ENCODE measurements at places on chromosomes 4 and X.

DNA sequence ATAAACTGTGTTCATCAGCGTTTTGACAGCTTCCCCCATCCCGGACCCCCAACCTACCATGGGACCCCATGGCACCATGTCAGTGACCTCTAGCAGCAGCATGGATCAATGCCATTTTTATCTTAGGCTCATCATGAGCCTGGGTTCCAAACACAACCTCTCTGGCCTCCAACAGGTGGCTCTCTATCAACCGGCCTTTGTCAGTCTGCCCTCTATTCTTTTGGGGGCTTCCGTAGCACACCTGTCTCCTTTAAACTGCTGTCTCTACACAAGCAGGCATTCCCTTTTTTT, 721 bp upstream of the TMEM150C start:
- DNase-seq, result no peak

GRCh38 chr4:538542-539142, 37.5 kb downstream of the TMEM271 start:
- no peak for DNase-seq

DNA sequence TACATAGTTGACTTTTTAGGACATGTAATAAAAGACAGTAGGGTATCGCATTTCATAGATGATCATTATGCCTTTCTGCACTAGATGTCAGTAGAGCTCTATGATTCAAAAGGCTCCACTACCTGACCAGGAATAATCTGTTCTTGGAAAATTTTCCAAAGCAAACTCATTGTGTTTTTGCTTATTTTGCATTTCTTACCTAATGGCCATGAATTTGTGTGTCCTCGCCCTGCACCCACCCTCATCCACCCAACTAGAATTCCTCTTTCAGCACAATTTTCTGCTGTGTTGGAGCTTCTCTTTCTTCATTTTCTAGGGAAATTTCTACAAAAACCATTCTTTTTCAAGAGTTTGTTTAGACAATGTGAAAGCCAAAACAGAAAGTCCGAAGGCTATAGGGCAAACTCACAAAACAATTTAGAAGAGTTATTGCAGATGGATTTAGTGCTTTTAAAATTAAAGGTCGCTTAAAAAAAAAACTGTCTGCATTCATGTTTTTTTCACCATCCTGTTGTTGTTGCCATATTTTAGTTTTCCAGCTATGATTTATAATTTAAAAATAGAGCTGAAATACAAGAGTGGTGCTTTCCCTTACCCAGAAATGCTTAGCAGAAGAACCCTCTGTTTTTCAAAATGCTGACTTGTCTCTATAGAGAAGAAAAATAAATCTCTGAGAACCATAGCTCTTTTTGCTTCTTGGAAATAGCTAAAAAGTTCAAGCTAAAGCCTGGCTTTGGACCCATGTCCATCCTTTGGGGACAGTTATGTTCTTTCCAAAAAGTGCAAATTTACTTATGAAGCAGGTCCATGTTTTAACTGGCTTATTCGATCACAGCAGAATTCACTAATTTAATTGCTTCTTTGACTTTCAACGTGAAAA, 183.7 kb downstream of the SPATA18 start:
- no peak for DNase-seq

DNA sequence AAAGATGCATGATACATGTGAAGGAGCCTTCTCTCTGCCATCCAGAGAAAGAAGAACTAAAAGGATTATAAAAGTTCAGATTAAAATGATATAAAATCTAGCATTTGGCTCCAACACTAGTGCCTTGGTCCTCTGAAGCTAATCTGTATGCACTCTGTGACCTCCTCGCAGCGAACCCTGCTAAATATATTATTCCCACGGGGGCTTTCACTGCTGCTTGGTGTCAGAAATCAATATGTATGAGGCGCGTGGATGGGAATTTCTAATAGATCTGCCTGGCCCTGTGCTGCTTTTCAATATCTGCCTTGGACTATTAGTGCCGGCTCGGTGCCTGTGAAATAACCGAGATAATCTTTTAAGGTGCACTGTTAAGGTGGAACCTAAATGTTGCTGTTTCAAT, 69.7 kb downstream of the CXXC4 start:
- DNase-seq, result no peak

DNA sequence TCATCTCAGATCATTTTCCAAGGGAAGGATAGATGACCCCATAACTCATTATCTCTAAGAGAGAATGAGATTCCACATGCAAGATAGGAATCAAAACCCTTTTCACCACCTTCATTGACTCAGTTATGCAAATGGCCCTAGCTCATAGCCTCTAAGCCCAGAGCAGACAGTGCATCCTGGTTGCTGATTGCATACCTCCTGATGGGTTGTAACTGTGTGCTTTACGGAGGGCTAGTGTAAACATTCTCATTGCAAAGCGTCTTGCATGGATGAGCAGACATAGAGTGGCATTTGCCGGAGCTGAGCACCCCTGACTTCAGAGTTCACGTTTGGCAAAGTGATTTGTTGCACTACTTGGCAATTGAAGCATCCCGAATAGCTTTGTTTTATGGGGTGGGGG, 151.0 kb downstream of the VCX3A start:
- DNase-seq, result no peak

DNA sequence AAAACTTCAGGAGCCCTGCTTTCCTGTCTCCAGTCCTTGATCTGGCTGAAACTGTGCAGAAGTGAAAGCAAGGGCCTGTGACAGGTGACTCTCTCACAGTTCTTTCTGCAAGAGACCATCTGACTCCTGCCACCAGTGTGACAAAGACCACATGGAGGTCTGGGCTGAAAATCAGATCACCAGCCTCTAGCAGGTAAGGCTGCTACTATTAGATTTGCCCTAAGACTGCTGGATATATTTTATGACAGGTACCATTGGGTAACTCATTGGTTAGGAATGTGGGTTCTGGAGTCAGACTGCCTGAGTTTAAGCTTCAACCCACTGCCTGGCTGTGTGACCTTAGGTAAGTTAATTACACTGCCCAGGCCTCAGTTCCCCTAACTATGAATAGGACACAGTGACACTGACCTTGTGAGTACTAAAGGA, 163.3 kb upstream of the SLC7A11 start:
- DNase-seq, result no peak

DNA sequence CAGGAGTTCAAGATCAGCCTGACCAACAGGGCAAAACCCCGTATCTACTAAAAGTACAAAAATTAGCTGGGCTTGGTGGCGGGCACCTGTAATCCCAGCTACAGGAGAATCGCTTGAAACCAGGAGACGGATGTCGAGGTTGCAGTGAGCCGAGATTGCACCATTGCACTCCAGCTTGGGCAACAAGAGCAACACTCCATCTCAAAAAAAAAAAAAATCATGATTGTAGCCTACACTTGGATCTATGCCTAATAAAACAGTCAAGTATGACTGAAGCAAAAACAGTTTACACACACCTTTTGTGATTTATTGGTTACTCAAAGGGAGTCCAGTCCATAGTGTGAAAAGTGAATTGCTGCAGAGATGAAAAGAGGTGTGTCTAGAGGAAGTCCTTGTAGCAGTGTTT, 34.7 kb upstream of the TASL start:
- DNase-seq, result no peak

DNA sequence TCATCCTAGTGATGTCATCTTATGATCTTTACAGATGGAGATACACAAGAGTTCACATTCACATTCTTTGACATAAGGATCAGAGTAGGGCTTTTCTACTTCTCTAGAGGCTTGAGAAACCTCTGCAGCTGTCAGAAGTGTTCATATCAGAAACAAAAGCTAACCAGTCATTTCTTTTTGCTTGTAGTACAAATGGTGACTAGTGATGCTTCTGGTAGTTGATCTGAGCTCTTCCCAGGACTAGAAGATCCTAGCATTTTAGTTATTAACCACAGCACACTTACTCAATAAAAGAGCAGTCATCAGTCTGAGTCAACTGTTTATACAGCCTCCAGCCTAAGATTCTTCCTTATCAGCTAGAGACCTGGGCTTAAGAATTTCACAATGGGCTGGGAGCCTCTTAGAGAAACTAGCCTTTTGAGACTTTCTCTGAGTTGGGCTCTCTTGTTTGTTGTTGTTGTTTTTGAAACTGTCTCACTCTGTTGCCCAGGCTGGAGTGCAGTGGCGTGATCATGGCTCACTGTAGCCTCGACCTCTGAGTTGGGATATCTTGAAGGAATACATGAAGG, 84.1 kb downstream of the TMEM164 start:
- no peak for DNase-seq

DNA sequence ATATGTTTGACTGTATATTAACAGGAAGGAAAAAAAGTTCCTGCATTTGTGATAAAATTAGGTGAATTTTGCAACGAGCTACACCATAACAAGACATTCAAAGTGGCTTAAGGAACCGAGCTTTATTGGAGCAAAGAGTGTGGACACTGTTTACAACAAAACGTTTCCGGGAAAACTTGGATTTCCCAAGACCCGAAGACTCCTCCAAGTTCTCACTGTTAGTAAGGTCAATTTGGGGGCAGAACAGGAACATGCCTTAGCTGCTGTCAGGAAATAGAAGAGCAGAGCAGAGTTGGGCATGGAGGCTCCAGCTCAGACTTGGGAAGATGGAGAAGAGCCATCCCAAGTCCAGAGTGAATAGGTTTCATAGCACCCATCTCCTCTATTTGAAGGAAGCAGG, 16.5 kb downstream of the ADH6 start:
- no peak for DNase-seq

- DNase-seq, result no peak
Measured at GRCh38 chr4:164239976-164240375, 514.0 kb upstream of the SMIM31 start.

- DNase-seq, result no peak
Measured at GRCh38 chr4:93065790-93066189, 762.0 kb downstream of the GRID2 start.

DNA sequence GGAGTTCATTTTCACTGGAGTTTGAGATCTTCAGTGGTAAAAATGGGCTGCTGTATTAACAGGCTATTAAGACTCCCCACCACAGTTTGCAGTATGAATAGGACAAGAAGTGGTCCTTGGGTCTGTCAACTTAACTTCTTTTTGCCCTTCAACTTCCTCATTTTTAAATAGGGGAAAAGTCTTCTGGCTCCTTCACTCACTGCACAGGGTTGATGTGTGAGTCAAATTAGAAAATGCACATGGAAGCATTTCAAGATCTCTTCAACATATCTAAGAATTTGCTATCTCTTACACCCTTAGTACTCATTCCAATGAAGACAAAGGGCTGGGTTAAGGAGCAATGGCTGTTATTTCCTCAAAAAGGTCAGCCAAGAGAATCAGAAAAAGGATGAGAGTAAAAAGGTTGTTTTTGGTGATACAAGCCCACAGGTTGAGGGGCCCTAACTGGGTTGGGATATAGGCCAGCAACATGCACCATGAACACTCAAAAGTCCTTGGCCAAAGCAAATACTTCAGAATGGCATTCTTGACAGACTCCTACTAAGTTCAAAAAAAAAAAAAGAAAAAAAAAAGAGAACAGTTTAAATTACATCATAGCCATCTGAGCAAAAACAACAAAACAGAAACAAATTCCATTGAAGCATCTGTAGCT, 13.4 kb downstream of the PDE5A start:
- no peak for DNase-seq

- no peak for DNase-seq
Measured at GRCh38 chr4:60865273-60865672, 334.9 kb upstream of the ADGRL3 start.

DNA sequence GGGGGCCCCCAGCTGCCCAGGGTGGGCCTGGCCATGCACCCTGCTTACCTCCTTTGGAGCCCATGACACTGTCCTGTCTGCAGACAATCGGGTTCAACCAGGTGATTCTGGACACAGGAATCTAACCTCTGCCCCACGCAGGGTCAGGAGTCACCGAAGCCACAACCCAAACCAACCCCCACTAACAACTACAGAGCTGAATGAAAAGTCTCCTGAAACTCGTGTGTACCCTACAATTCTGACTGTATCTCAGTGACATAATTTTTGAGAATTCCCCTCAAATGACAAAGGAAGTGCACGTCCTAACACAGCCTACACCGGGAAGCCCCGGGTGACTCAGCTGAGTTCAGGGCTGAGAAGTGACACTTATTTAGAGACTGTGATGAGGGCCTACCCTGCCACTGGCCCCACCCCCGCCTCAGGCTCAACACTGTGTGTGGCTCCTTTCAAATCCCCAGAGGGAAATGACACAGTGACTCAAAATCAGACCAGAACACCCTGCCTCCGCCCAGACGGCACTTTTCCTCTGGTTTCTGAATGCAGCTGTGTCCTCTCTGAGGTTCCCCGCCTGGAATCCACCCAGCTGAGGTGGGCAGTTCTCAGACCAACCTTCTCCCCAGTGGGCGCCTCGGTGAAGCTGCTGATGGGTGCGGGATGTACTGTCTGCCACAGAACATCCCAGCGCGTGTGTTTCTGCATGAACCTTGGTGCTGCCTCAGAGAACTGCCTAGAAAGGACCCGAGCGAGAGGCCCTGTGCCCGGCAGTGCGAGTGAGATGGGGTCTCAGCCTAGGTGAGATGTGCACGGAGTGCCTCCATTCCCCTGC, 9.9 kb downstream of the TNIP2 start:
- DNase-seq, result peak; percentile 86

DNA sequence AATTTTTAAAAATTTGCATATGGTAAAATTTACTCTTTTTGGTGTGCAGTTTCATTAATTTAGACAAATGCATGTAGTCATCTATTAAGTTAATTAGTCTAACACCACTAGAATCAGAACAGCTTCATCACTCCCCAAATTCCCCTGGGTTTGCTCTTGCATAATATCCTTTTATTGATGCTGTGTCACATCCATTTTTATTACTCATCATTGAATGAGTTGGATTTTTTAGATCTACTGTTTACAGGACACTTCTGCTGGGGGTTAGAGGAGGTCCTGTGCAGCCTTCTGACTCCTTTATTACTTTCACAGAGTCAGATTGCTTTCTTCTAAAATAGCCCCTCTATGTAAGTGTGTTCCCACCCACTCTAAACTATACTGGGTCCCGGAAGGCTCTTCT, 65.9 kb downstream of the MTHFD2L start:
- DNase-seq, result no peak

- no peak for DNase-seq
Measured at GRCh38 chrX:11431786-11432185, 138.6 kb downstream of the AMELX start.

DNA sequence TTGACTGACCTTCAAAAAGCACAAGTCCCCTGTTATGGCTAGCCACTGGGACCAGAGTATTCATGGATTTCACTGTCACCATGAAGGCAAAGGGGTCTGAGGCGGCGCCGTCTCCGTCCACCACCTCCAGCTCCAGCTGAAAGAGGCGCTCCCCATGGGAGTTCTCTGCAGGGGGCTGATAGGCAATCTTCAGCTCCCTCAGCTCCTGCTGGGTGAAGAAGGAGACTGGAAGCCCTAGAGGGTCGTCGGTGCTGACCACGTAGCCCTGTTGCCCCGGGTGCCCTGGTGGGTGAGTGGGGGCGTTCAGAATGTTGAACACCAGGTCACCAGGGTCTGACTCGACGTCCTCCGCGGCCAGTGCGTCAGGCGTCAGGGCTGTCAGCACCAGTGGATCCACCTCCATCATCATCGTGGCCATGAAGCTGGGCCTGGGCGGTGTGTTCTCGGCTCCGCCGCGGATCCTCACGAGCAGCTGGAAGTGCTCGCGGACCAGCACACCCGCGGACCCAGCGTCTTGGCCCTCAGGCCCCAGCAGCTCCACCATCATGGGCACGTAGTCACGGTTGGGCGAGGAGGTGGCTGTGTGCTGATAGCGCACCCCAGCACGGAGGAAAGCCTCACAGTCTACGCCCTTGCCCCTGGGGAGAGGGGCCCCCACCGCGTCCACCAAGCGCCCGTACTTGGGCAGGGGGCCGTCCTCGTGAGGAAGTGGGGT, 987 bp downstream of the FREM3 start:
- no peak for DNase-seq

Data from GM12892 (cell line).